ENCODE measurements at places on chromosomes 4 and X. TPM values are rescaled to one million over a fixed set of nuclear protein-coding genes. Genes with fewer than 3 reads are reported as not detected.

- DNase-seq: no peak
- H3K4me1 ChIP-seq: peaks cover 12% of the 10 kb centered on the region
- H3K27me3 ChIP-seq: no peaks in the 10 kb centered on the region
Measured at GRCh38 chr4:109011241-109012026, 248.6 kb upstream of the ETNPPL start.

The ASB11 gene
- 53.4 TPM for total RNA-seq

DNA sequence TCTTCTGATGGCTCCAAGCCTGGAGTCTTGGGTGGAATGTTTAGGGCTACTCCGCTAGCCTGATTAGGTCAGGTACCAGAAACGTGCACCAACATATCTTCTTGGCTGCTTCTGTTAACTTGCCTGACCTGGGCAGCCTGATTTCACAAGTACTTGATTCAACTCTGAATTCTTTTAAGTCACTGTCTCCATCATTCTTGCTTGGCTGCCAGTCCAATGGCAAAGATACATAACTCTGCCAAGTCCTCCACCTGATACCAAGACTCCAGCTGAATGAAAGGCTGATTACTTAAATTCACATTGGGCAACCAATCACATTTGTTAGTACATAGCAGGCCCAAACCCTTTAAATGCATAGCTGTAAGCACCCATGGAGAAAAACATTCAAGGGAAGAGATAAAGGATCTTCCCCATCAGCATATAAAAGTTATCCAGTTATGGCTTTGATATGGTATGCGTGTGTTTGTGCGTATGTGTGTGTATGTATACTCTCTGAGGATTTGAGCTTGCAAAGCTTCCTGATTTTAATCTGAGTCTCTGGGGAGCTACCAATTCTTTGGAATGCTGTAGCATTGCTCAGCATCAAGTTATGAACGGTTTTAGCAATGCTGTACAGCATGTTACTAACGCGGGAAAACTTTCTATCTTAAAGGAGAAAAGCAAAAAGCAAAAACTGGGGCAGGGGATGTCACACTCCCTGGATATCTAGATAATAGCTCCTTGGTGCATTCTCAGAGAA, 917.2 kb downstream of the DMD start:
- DNase-seq: no peak
- H3K36me3 ChIP-seq: no peaks in the 10 kb centered on the region
- H3K27me3 ChIP-seq: no peaks in the 10 kb centered on the region
- H3K4me3 ChIP-seq: no peak overlapping the region
- no peak overlapping the region for H3K27ac ChIP-seq
- H3K4me1 ChIP-seq: no peaks in the 10 kb centered on the region

GRCh38 chrX:16770970-16771482, 15.2 kb upstream of the TXLNG start:
- H3K36me3 ChIP-seq: no peaks in the 10 kb centered on the region
- DNase-seq: no peak
- H3K27me3 ChIP-seq: peaks cover 14% of the 10 kb centered on the region
- no peak overlapping the region for H3K4me3 ChIP-seq
- H3K27ac ChIP-seq: no peak overlapping the region

Data from psoas muscle (tissue), 8 donors.